ENCODE measurements at places on chromosomes 12 and 14.
A peak's percentile ranks its signal among the peaks of the same experiment; 100 is the strongest.

DNA sequence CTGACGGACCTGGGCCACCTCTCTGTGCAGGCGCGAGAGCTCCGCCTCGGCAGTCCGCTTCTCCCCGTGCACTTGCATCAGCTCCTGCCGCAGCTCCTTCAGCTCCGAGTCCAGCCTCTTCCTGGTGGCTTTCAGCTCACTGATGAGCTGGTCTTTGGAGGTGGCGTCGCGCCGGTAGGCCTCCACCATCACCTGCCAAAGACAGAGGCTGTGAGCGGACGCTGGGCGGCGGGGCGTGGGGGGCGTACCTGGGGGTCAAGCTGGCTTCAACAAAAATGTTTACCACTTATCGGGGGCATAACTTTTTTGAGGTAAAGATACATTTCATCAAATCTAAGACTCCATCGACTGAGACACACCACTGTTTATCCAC, 27.5 kb upstream of the ANKLE2 start:
- peaks cover 62% of the 10 kb centered on the region for H3K36me3 ChIP-seq
- no peak overlapping the region for H3K27ac ChIP-seq
- H3K4me1 ChIP-seq: no peaks in the 10 kb centered on the region
- H3K27me3 ChIP-seq: no peaks in the 10 kb centered on the region
- no peak overlapping the region for H3K4me3 ChIP-seq

- peaks cover 48% of the 10 kb centered on the region for H3K4me1 ChIP-seq
- DNase-seq: peak; percentile 35
- H3K27me3 ChIP-seq: no peaks in the 10 kb centered on the region
- peaks cover 1% of the 10 kb centered on the region for H3K36me3 ChIP-seq
- no peak overlapping the region for H3K4me3 ChIP-seq
Observed at GRCh38 chr12:15629108-15629507, 160.1 kb downstream of the EPS8 start.

DNA sequence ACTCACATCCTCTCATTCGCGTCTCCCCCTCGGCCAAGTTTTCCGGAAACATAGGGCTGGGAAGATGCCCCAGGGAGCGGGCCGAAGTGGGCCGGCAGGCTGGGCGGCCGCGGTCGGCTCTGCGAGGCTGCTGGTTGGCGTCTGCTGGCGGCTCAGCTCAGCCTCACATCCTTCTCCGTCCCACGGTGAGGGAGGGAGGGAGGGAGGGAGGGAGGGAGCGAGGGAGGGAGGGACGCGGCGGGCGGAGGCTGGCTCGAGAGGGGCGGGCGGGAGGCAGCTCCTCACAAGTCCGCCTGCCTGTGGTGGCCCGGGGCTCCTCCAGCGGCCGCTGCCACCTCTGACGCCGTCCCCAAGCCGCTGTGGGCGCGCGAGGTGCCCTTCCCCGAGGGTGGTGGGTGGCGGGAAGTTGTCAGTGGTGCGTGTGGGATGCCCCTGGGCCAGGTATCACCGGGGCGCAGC, 93.8 kb downstream of the RFLNA start:
- peak overlapping the region; percentile 90 for H3K27ac ChIP-seq
- H3K36me3 ChIP-seq: peaks cover 19% of the 10 kb centered on the region
- no peaks in the 10 kb centered on the region for H3K27me3 ChIP-seq

DNA sequence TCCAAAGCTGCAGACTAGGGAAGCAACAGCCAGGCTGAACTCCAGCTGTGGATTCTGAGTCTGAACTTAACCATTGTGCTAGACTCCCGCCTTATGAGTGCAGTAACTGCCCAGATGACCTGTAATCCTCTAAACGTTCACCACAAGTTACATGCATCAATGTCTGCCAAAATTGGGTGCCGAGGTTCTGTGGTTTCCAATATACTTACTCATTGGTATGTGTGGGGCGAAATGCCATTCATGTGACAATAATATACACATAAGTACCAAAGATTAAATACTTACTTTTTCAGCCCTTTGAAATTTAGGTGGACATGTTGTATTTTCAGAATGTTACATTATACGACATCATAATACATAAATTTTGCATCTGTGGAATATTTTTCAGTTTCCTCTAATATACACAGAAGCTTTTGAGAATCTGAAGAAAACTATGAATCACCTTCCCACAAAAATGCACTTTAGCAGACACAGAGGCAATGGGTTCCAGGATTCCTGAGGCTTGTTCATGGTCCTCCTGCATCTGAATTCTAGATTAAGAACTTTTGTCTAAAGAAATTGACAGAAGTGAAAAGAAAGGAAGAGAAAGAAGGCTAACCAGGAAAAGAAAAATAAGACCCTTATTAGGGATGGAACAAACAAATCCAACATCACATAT, 31.7 kb downstream of the GRIP1 start:
- H3K4me1 ChIP-seq: no peaks in the 10 kb centered on the region
- H3K4me3 ChIP-seq: no peak overlapping the region
- DNase-seq: no peak
- H3K27ac ChIP-seq: no peak overlapping the region

DNA sequence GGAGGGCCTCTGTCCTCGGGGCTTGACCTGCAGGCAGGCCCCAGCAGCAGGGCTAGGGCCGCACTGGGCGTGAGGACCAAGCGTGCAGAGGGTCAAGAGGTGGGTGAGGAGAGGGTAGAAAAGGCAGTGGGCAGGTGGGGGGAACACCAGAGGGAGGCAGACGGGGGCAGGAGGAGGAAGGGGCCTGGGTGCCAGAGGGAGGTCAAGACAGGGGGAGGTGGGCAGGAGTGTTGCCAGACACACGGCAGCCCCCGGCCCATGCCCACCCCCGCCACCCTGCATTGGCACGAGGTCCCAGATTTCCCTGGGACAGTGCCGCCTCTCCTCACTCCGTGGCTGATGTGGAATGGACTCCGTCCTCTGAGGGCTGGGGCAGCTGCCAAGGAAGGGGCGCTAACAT, 8.2 kb downstream of the TMEM121 start:
- H3K4me1 ChIP-seq: no peaks in the 10 kb centered on the region
- H3K27me3 ChIP-seq: no peaks in the 10 kb centered on the region
- no peak overlapping the region for H3K4me3 ChIP-seq
- no peaks in the 10 kb centered on the region for H3K36me3 ChIP-seq
